ENCODE measurements at places on chromosomes 6 and 20.

DNA sequence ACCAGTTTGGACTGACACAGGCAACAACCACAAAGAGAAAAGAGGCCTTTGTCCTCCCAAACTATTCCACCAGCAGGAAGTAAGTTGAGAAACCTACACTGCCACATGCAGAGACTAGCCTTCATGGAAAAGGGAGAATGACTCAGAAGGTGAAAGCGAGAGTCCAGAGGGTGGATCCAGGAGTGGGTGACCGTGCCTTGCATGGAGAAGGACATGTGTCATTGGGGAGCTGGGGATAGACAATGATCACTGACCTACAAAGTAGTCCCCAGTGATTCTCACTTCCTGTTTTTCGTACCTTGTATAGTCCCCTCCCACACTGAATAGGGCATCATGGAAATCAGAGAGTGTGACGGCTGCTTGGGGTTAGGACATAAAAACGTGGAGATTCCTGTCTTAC lies 91.9 kb downstream of the MYLK4 start:
- no peak for DNase-seq

DNA sequence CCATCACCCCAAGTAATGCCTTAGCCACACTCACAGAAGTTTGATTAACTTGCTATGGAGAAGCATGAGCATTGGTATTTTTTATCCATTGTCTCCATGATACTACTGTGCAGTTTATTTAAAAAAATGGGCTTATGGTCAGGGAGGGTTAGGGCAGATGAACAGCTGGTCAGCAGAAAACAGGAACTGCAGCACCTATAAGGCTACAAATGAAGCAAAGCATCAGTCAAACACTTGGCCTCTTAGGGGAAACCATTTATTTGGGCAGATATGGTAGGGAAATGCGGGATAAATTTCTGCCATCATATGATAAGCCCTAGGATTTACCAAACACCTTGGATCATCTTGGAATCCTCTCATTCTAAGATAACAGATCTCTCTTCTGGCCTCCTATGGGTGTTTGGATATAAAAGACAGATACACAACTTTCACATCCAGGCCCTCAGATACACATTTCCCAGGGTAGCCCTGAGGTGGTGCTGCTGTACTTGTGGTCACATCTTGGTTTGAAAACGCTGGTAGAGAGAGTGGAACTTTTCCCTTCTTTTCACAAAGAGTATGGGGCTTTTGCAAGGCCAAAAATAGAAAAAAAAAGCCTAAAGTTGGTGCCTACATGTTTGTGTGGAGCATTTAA lies 42.8 kb upstream of the AHI1 start:
- no peak for DNase-seq

GRCh38 chr6:11412011-11412424 lies 125.5 kb upstream of the TMEM170B start:
- no peak for DNase-seq

DNA sequence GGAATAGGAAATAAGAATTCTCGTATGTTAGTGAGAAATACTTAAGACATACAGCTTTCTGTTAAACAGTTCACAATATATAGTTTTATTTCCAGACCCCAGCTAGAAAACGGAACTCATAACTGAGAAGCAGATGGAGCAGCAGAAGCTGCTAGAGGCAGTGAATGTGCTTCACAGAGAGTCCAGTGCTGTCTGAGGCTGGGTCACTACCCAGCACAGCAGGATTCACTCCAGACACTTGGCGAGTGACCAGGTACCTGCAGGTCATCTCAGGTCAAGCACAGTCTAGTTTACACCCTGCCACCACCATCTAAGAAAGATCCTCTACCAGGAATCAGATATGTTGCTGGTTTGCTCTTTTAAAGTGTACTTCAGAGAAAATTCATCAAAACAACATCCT lies 243.1 kb upstream of the RAB32 start:
- no peak for DNase-seq
